Breast epithelium (tissue), 4 donors: ENCODE measurements at places on chromosomes 5 and 9. TPM values are rescaled to one million over a fixed set of nuclear protein-coding genes. Genes with fewer than 3 reads are reported as not detected.
A peak's percentile ranks its signal among the peaks of the same experiment; 100 is the strongest.

Gene TXN
- 145 TPM for total RNA-seq

Gene ITK
- total RNA-seq, result 4.4 TPM

Gene TRIM36
- 6.9 TPM for total RNA-seq

Gene ZNF300
- 4.6 TPM for total RNA-seq

Gene NCS1
- total RNA-seq, result 3.9 TPM

Gene NOTCH1
- total RNA-seq, result 33.8 TPM

Gene ASPN
- total RNA-seq, result 3.9 TPM

Gene TMEM215
- total RNA-seq, result not detected

Gene EDIL3
- total RNA-seq, result 7.2 TPM

Gene NOP16
- 12.4 TPM for total RNA-seq

Gene OR1J4
- not detected for total RNA-seq

Gene SLC6A3
- under 0.01 TPM for total RNA-seq

Gene SIT1
- total RNA-seq, result 3.2 TPM

Gene SOX30
- not detected for total RNA-seq

Gene PLEKHG4B
- total RNA-seq, result 4.3 TPM

Gene COL23A1
- total RNA-seq, result 2.6 TPM

Gene CDH18
- total RNA-seq, result not detected

Gene DBH
- not detected for total RNA-seq

DNA sequence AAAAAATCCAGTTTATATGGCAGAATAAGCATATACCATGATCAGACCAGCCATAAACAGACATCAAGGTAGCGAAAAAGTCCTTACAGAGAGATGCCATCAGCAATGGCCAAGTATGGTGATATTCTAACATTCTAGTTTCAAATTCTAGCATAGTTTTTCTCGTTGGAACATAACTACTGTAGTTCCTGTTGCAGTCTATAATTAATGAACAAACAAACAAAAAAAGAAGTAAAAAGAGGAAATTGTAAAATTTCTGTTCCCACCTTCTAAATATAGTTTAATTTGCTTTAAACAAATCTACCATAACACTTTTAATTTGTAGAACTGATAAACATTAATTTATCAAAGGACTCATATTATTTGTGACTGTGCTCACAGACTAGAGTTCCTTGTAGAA, 9.9 kb upstream of the CD180 start:
- peak overlapping the region; percentile 77 for H3K27ac ChIP-seq
- H3K27me3 ChIP-seq, result no peaks in the 10 kb centered on the region
- no peak overlapping the region for H3K4me3 ChIP-seq

- no peaks in the 10 kb centered on the region for H3K4me1 ChIP-seq
- no peak overlapping the region for H3K27ac ChIP-seq
- H3K4me3 ChIP-seq, result no peak overlapping the region
These were observed 183.3 kb upstream of the DMAC1 start for GRCh38 chr9:7982907-7983306.

- no peak overlapping the region for H3K27ac ChIP-seq
- H3K4me1 ChIP-seq, result no peaks in the 10 kb centered on the region
- H3K4me3 ChIP-seq, result no peak overlapping the region
- DNase-seq, result no peak
- H3K27me3 ChIP-seq, result no peaks in the 10 kb centered on the region
These were observed 141.7 kb downstream of the TARS1 start for GRCh38 chr5:33582417-33582816.

DNA sequence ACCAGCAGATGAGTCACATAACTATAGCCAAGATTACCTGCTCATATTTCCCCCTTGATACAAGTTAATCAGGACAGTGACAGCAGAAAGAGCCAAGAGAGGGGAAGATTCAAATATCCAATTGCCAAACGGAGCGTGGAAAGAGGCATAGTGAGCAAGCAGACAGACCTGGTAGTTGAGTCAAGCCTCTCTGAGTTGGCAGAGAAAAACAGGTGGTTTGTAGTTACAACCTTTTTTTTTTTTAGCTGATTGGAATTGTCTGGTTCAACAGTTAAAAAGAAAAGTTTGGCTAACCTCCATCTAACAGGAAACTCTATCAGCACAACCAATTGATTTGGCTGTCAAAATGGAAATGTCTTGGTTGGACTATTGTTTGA, 272.1 kb downstream of the TLE1 start:
- H3K4me3 ChIP-seq, result no peak overlapping the region
- peak overlapping the region; percentile 41 for H3K27ac ChIP-seq
- H3K27me3 ChIP-seq, result no peaks in the 10 kb centered on the region
- no peak for DNase-seq

- no peaks in the 10 kb centered on the region for H3K4me1 ChIP-seq
- DNase-seq, result no peak
- H3K27ac ChIP-seq, result no peak overlapping the region
- H3K36me3 ChIP-seq, result no peaks in the 10 kb centered on the region
- no peak overlapping the region for H3K4me3 ChIP-seq
- H3K27me3 ChIP-seq, result no peaks in the 10 kb centered on the region
These were observed 34.8 kb downstream of the BOD1 start for GRCh38 chr5:173581408-173582215.

- H3K27me3 ChIP-seq, result no peaks in the 10 kb centered on the region
- no peaks in the 10 kb centered on the region for H3K36me3 ChIP-seq
- H3K4me1 ChIP-seq, result no peaks in the 10 kb centered on the region
- H3K27ac ChIP-seq, result no peak overlapping the region
- no peak overlapping the region for H3K4me3 ChIP-seq
These were observed 103.9 kb upstream of the NR5A1 start for GRCh38 chr9:124611106-124611505.

GRCh38 chr9:124188331-124189110, 69.2 kb upstream of the NEK6 start:
- no peak overlapping the region for H3K27ac ChIP-seq
- no peaks in the 10 kb centered on the region for H3K36me3 ChIP-seq
- H3K27me3 ChIP-seq, result peaks cover 4% of the 10 kb centered on the region
- H3K4me1 ChIP-seq, result no peaks in the 10 kb centered on the region
- DNase-seq, result no peak

GRCh38 chr9:113888336-113888735, 12.2 kb downstream of the ZNF618 start:
- H3K36me3 ChIP-seq, result no peaks in the 10 kb centered on the region
- no peaks in the 10 kb centered on the region for H3K27me3 ChIP-seq
- peak overlapping the region; percentile 36 for H3K27ac ChIP-seq
- H3K4me3 ChIP-seq, result no peak overlapping the region
- no peak for DNase-seq

GRCh38 chr5:67315082-67315989, 118.7 kb upstream of the CD180 start:
- H3K4me1 ChIP-seq, result no peaks in the 10 kb centered on the region
- H3K4me3 ChIP-seq, result no peak overlapping the region
- no peak for DNase-seq

- H3K36me3 ChIP-seq, result no peaks in the 10 kb centered on the region
- peak overlapping the region; percentile 83 for H3K27ac ChIP-seq
- H3K4me3 ChIP-seq, result no peak overlapping the region
- H3K4me1 ChIP-seq, result peaks cover 7% of the 10 kb centered on the region
These were observed 36.5 kb downstream of the HABP4 start for GRCh38 chr9:96486386-96487028.

DNA sequence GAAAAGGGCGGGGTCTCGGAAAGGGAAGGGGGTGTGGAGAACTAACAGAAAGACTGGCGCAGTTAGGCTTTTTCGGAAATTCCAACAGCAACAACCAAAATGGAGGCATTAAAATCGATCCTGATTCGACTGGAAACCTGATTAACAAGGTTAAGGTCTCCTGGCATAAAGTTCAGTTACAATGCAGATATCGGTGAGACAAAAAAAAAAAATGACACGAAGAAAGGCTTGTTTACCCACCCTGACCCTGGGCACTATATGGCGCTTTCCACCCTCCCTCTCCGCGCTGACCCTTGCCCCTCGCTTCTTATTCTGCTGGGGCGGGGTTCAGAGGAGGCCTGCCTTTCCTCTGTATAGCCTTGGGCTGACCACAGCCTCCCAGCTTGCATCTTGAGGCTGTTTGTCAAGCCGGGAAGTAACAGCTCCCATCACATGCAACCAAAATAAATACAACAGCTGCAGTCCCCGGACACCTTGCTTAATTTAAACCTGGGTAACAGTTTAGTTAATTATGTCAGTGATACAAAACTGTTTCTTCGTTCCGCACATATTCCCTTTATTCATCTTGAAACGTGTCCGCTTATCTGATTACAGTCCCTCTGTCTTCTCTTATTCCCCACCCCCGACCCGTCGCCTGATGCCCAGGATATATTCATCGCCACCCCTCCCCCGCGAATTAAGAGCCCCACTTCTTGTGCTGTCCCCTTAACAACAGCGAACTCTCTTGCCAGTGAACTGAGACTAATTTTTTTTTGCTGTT, 795 bp upstream of the PJA2 start:
- H3K4me3 ChIP-seq, result peak overlapping the region; percentile 83
- peak; percentile 71 for DNase-seq
- peaks cover 13% of the 10 kb centered on the region for H3K4me1 ChIP-seq
- H3K27ac ChIP-seq, result peak overlapping the region; percentile 97

GRCh38 chr5:75716715-75717081, 539 bp downstream of the POC5 start:
- peaks cover 10% of the 10 kb centered on the region for H3K4me1 ChIP-seq
- no peaks in the 10 kb centered on the region for H3K27me3 ChIP-seq
- DNase-seq, result no peak
- peak overlapping the region; percentile 91 for H3K27ac ChIP-seq
- H3K4me3 ChIP-seq, result peak overlapping the region; percentile 80
- H3K36me3 ChIP-seq, result peaks cover 6% of the 10 kb centered on the region

GRCh38 chr5:142754031-142754430, 16.1 kb upstream of the ARHGAP26 start:
- H3K4me3 ChIP-seq, result no peak overlapping the region
- H3K27me3 ChIP-seq, result no peaks in the 10 kb centered on the region
- peak overlapping the region; percentile 88 for H3K27ac ChIP-seq
- H3K36me3 ChIP-seq, result no peaks in the 10 kb centered on the region
- H3K4me1 ChIP-seq, result no peaks in the 10 kb centered on the region

DNA sequence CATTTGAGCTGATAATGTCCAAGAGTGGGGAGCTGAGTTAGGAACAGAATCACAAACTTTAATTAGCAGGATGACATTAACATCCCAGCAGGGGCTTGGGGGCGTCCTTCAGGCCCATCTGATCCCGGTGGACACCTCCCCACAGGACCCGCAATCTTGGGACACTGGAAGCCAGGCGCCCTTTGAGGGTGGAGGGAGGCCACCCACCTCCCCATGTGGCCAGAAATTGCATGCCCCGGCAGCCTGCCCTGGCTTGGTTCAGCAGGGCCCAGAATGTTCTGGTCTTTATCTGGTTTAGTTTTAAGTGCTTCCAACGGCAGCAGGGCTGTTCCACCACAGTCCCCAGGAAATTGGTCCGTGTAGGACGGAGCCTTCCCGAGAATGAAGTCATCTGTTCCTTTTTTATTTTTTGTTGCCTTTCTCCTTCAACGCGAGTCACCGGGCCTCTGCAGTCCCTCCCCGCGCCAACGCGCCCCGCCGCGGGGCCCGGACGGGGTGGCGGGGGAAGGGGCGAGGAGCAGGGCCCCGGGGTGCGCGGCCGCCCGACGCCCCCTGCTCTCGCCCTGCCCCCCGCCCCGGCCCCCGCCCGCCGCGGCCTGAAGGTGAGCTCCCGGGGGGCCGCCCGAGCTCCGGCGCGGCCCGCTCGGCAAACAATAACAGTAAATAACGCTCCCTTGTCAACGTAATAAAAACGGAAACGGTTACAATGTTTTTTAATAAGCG, 207.9 kb downstream of the C9orf50 start:
- peak overlapping the region; percentile 63 for H3K4me3 ChIP-seq
- no peaks in the 10 kb centered on the region for H3K36me3 ChIP-seq
- peaks cover 7% of the 10 kb centered on the region for H3K4me1 ChIP-seq
- H3K27ac ChIP-seq, result peak overlapping the region; percentile 100
- no peaks in the 10 kb centered on the region for H3K27me3 ChIP-seq
- no peak for DNase-seq

GRCh38 chr5:148084269-148084668, 20.5 kb downstream of the SPINK5 start:
- H3K27me3 ChIP-seq, result no peaks in the 10 kb centered on the region
- no peaks in the 10 kb centered on the region for H3K4me1 ChIP-seq
- no peaks in the 10 kb centered on the region for H3K36me3 ChIP-seq
- no peak overlapping the region for H3K4me3 ChIP-seq
- no peak overlapping the region for H3K27ac ChIP-seq
- no peak for DNase-seq

DNA sequence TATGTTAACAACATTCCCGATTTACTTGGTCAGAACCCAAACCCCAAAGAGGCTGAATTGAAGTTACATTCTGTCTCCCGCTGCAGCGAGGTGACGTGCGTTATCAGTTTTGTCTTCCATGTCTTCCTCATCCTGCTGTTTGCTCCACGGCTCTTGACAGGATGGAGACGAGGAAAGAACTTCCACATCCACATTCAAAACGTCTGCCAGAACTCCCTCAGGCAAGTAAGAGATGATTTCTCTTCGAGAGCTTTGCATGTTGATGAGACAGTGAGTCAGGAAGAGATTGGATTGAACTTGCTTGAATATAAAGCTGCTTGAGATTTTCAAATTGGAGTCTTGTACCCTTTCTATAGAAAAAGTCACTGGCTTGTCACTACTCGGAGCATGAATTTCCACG, 242.6 kb downstream of the AUH start:
- no peaks in the 10 kb centered on the region for H3K36me3 ChIP-seq
- DNase-seq, result no peak
- no peaks in the 10 kb centered on the region for H3K27me3 ChIP-seq
- H3K4me1 ChIP-seq, result no peaks in the 10 kb centered on the region
- H3K27ac ChIP-seq, result peak overlapping the region; percentile 64

DNA sequence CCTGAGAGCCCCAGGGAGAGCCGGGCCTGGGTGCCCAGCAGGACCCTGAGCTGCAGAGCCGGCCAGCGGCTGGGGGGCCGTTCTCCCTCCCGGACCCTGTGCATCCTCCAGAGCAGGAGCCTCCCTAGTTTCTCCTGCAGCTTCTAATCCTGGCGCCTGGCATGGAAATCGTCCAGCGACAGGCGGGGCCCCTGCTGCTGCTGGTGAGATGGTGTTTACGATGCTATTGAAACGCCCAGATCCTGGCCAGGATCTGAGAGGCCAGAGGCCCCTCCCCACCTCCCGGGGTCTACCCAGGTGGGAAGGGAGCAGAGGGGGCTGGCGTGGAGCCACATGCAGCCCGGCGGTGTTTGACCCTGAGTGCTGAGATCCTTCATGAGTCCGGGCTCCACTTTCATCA, 38.2 kb upstream of the CEP72 start:
- H3K4me3 ChIP-seq, result no peak overlapping the region
- DNase-seq, result no peak
- H3K4me1 ChIP-seq, result no peaks in the 10 kb centered on the region
- H3K36me3 ChIP-seq, result no peaks in the 10 kb centered on the region

DNA sequence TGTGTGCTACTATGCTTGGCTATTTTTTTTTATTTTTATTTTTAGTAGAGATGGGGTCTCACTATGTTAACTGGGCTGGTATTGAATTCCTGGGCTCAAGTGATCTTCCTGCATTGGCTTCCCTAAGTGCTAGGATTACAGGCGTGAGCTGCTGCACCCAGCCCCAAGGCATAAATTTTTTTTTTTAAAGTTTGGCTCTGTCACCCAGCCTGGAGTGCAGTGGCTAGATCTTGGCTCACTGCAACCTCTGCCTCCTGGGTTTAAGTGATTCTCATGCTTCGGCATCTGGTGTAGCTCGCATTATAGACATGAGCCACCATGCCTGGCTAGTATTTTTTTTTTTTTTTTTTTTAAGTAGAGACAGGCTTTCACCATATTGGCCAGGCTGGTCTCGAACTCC, 70.3 kb downstream of the RAB24 start:
- H3K4me1 ChIP-seq, result no peaks in the 10 kb centered on the region
- no peak overlapping the region for H3K4me3 ChIP-seq
- no peak for DNase-seq
- no peak overlapping the region for H3K27ac ChIP-seq

- no peaks in the 10 kb centered on the region for H3K4me1 ChIP-seq
- no peak overlapping the region for H3K4me3 ChIP-seq
- no peaks in the 10 kb centered on the region for H3K27me3 ChIP-seq
- no peak for DNase-seq
These were observed 3.2 kb upstream of the ANXA1 start for GRCh38 chr9:73148447-73148937.
